ENCODE measurements at places on chromosomes 7 and 10. TPM values are rescaled to one million over a fixed set of nuclear protein-coding genes. Genes with fewer than 3 reads are reported as not detected.

The CDNF gene
- 1.1 TPM for total RNA-seq

The ZNF727 gene
- total RNA-seq, result 2.1 TPM

The RNF133 gene
- total RNA-seq, result not detected

- H3K27me3 ChIP-seq, result no peaks in the 10 kb centered on the region
- H3K36me3 ChIP-seq, result peaks cover 100% of the 10 kb centered on the region
- no peaks in the 10 kb centered on the region for H3K4me1 ChIP-seq
- no peak overlapping the region for H3K4me3 ChIP-seq
- no peak for DNase-seq
- no peak overlapping the region for H3K27ac ChIP-seq
These were observed 77.4 kb downstream of the CUL2 start for GRCh38 chr10:35012781-35013180.

DNA sequence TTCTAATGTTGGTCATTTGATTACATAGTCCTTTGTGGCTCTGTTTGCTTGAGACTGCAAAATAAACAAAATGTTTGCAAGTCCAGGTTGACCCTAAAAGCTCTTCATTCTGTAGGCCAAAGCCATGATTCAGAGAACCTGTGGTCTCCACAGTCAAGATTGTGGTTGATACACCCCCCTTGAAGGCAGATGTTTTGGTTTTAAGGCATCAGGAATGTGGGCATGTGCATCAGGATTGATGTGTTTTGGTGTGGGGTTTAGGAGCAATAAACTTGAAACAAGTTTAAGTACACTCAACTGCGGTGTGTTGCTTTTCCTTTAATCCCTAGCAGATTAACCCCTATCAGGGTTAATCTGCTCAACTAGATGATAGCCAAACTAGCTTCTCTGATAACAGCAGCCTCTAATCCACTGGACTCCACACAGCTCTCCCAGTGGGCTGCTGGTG is 379.1 kb upstream of the GALNT17 start:
- H3K4me1 ChIP-seq, result no peaks in the 10 kb centered on the region
- no peaks in the 10 kb centered on the region for H3K27me3 ChIP-seq
- H3K4me3 ChIP-seq, result no peak overlapping the region
- H3K27ac ChIP-seq, result no peak overlapping the region
- DNase-seq, result no peak

- no peak overlapping the region for H3K27ac ChIP-seq
- no peaks in the 10 kb centered on the region for H3K36me3 ChIP-seq
- no peaks in the 10 kb centered on the region for H3K4me1 ChIP-seq
These were observed 48.8 kb upstream of the RASGEF1A start for GRCh38 chr10:43315535-43316207.

Measured in esophagus squamous epithelium (tissue), 5 donors.